ENCODE measurements at places on chromosomes 5 and 9.

DNA sequence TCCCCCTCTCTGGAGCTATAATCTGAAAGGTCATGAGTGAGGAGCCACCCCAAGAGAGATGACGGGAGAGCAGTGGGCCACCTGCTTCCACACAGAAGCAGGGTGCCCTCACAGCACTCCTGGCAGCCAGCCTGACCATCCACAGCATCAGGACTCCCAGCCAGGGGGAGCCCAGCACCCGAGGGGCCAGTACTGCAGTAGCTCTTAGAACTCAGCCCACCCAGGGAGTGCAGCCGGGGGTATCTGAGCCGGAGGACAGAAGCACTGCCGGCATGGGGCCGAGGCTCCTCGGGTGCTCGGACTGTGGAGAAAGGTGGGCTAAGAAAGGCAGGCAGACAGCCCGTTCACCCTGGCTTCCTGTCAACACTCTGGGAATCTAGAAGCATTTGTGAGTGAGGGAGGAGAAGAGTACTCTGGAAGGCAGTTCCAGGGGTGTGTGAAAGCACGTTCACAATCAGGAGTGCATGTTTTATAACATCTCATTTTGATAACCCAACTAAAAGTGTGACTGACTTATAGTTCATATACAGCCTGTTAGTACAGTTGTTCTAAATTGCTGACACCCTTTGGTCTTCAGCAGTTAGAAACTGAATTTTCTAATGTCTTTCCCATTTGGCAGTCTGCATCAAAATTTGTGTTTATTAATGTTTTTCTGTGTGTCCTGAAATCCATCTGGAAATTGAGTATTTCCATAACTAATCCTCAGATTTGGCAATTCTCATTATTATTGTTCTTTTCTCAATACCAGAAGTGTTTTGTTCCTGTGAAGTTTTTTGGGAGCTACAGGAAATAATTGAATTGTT is 25.9 kb upstream of the ASPN start:
- no peaks in the 10 kb centered on the region for H3K27me3 ChIP-seq
- no peak overlapping the region for H3K4me3 ChIP-seq
- no peak overlapping the region for H3K27ac ChIP-seq
- no peaks in the 10 kb centered on the region for H3K36me3 ChIP-seq

- peaks cover 9% of the 10 kb centered on the region for H3K4me1 ChIP-seq
- no peak for DNase-seq
- no peak overlapping the region for H3K4me3 ChIP-seq
These were observed 13.4 kb upstream of the DELE1 start for GRCh38 chr5:141910271-141910673.

DNA sequence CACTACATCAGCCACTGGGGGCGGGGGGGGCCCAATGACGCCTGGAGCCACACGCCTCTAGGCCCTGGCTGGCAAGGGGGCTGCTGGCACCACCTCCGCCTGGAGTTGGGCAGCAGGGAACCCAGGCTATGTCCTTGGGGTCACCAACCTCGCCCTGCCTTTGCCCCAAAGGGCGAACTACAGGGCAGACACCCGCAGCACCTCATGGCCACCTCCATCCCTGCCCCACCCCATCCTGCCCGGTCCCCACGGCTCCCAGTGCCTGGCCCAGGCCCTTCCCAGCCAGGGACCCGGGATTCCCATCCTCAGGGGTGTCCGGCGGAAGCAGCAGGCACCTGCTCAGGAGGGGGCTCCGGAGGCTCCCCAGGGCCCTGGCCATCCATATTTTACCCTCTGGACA is 37.0 kb downstream of the NACC2 start:
- no peak overlapping the region for H3K27ac ChIP-seq
- H3K4me1 ChIP-seq, result peaks cover 11% of the 10 kb centered on the region
- peaks cover 3% of the 10 kb centered on the region for H3K27me3 ChIP-seq
- DNase-seq, result no peak
- H3K4me3 ChIP-seq, result no peak overlapping the region
- H3K36me3 ChIP-seq, result peaks cover 1% of the 10 kb centered on the region

DNA sequence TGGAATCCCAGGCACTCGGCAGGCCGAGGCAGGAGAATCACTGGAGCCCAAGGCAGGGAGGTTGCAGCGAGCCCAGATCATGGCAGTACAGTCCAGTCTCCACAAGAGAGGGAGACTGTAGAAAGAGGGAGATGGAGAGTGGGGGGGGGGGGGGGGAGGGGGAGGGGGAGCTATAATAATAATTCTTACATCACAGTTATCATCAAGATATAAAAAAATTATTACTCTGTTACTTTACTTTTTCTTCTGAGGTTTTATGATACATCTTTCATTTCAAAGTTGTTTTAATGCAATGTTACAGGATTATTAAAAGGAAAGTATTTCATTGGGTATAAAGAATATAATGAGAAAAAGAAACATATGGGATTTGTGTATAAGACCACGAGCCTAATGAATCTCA is 17.8 kb upstream of the RAB3C start:
- H3K27me3 ChIP-seq, result peaks cover 3% of the 10 kb centered on the region
- H3K4me3 ChIP-seq, result no peak overlapping the region
- DNase-seq, result no peak
- H3K36me3 ChIP-seq, result no peaks in the 10 kb centered on the region

DNA sequence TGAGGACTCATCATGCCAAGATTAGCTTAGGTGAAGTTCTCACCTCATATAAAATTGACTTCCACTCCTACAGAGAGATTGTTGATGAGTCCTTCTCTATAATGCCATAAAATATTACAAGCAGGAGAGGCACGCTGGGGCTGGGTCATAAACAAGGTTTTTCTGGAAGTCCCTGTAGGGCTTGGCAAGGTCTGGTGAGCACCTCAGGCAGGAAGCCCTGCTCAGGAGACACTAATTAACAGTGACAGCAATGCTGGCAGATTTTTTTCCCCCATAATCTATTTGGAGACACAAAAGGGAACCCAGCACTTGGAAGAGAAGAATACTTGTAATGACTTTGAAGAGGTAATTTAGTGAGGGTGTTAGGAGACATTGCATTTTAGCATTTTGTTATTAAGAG is 118.7 kb downstream of the DIRAS2 start:
- H3K4me3 ChIP-seq, result no peak overlapping the region
- no peak overlapping the region for H3K27ac ChIP-seq
- H3K36me3 ChIP-seq, result no peaks in the 10 kb centered on the region
- H3K27me3 ChIP-seq, result peaks cover 29% of the 10 kb centered on the region
- no peaks in the 10 kb centered on the region for H3K4me1 ChIP-seq

GRCh38 chr9:134455537-134455933 is 129.3 kb downstream of the RXRA start:
- DNase-seq, result no peak
- peak overlapping the region; percentile 97 for H3K27ac ChIP-seq
- H3K27me3 ChIP-seq, result no peaks in the 10 kb centered on the region
- H3K4me1 ChIP-seq, result peaks cover 18% of the 10 kb centered on the region
- H3K4me3 ChIP-seq, result peak overlapping the region; percentile 83

DNA sequence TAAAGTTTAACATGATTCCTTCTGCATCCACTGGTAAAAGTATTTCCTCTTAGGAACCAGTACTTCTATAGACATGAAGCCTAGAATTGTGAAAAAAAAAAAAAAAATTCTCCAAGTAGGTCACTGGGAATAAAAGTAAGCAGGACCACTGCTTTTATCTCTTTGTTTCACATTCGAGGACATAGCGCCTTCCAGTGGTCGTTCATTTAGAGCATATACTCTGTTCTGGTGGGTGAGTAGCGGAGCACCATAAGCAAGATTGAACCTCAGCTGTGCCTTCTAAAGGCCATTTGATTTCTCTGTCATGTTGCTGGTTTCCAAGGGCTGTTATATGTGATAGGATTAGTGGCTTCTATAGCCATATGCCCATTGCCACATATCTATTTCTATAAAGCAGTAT is 393.1 kb downstream of the TMEM232 start:
- DNase-seq, result no peak
- H3K4me1 ChIP-seq, result no peaks in the 10 kb centered on the region
- no peak overlapping the region for H3K27ac ChIP-seq
- no peak overlapping the region for H3K4me3 ChIP-seq
- no peaks in the 10 kb centered on the region for H3K27me3 ChIP-seq
- no peaks in the 10 kb centered on the region for H3K36me3 ChIP-seq

DNA sequence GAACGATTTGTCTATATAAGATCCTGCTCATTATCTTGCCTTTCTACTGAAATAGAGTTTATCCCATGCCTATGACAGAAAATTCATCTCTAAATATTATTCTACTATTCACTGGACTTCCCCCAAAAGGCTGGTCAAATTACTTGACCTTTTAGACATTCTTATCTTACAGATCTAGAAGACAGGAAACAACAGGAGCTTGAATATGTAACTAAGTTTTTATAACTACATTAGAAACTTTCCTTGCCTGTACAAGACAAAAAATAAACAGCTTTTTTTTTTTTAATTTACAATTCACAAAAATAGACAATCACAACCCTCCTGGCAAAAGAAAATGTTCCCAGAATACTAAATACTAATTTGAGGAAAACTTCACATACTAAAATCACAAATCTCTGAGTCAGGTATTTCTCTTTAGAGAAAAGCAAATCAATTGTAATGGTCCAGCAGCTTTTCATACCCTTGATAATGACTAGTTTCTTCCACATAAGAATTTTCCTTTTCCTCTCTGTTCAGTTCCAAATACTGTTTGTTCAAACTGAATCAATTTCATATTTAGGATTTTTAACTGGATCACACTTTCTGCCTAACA is 68.6 kb downstream of the MLLT3 start:
- H3K27ac ChIP-seq, result peak overlapping the region; percentile 66
- H3K4me3 ChIP-seq, result peak overlapping the region; percentile 15
- DNase-seq, result no peak
- peaks cover 78% of the 10 kb centered on the region for H3K4me1 ChIP-seq

DNA sequence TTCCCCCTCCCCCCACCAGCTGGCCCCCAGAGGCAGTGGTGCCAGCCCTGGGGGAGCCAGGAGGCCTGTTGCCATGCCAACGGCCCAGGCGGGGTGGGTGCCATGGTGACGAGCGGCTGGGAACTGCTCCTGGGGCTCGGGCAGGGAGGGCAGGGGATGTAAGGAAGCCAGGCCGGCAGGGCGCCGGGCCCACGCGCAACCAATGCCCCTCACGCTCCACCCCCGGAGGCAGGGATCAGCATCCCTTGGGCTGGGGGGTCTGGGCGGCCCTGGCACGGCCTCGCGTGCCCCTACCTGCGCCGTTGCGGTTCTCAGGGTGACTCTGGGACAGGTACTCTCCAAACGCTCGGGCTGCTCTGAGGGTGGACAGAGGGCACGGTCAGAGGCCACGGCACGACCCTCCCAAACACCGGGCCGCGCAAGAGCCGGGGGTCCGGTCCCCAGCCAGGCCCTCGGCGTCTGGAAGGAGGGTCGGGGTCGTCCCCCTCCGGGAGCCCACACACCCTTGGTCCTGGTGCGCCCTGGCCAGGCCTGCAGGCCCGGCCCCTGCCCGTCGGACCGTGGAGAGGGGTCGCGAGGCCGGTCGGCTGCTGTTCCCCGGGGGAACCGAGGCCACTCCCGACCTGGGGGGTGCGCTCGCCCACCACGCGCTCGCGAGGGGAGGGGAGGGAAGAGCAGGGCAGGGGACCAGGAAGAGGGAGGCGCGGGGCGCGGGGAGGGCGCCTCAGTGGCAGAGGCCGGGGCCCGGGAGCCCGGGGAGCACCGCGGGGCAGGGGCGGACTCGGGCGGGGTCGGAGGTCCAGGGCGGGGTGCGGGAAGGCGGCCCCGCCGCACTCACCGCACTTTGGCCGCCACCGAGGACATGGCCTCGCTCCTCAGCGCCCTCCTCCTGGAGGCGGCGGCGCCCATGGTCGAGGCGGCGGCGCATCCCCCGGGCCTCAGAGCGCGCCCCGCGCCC is 661 bp downstream of the NSMF start:
- H3K4me1 ChIP-seq, result peaks cover 17% of the 10 kb centered on the region
- no peak overlapping the region for H3K27ac ChIP-seq
- DNase-seq, result no peak
- H3K36me3 ChIP-seq, result peaks cover 22% of the 10 kb centered on the region
- H3K4me3 ChIP-seq, result peak overlapping the region; percentile 65
- H3K27me3 ChIP-seq, result no peaks in the 10 kb centered on the region

GRCh38 chr5:109619021-109619460 is 70.7 kb upstream of the MAN2A1 start:
- H3K4me3 ChIP-seq, result no peak overlapping the region
- no peak overlapping the region for H3K27ac ChIP-seq
- no peaks in the 10 kb centered on the region for H3K4me1 ChIP-seq
- no peak for DNase-seq
- no peaks in the 10 kb centered on the region for H3K36me3 ChIP-seq

GRCh38 chr9:92661743-92662142 is 8.2 kb downstream of the IPPK start:
- H3K27me3 ChIP-seq, result no peaks in the 10 kb centered on the region
- no peak for DNase-seq
- H3K4me3 ChIP-seq, result no peak overlapping the region
- peaks cover 34% of the 10 kb centered on the region for H3K4me1 ChIP-seq
- H3K36me3 ChIP-seq, result peaks cover 21% of the 10 kb centered on the region

DNA sequence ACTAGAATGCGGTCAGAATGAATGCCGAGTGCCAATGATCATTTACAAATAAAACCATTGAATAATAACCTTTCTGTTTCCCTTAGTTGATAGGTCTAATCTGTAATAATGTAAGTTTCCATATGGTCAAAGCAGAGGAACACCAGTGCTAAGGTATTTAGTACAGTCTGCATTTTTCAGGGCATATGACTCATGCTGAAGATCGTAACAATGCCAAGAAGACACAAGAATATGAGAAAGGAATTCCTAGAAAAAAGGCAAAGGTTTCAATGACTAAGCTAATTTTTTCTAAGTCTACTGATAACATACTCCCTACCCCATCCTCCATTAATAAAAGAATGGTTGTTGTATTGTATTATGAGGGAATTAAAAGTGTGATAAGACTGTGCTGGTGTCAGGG is 2.8 kb downstream of the OR1L8 start:
- H3K27ac ChIP-seq, result no peak overlapping the region
- no peak overlapping the region for H3K4me3 ChIP-seq
- no peak for DNase-seq
- H3K4me1 ChIP-seq, result no peaks in the 10 kb centered on the region
- peaks cover 7% of the 10 kb centered on the region for H3K36me3 ChIP-seq

DNA sequence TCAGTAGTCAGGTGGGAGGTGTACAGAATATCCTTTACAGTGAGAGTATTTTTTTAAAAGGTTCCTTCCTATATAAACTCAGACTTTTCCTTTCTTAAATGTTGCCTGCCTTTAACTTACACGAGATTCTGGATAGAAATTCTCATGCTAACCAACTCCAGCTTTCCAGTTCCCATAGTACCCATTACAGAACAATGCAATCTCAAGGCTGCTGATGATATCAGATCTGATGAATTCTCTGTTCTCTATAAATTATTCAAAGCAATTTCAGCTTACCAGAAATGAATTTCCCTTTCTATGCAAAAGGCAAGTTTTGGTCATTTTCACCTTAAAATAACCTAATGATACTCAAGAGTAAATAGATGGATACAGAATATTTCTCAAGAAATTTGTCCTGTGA is 90.3 kb downstream of the NUDT12 start:
- no peaks in the 10 kb centered on the region for H3K4me1 ChIP-seq
- H3K27ac ChIP-seq, result no peak overlapping the region
- no peak overlapping the region for H3K4me3 ChIP-seq
- H3K36me3 ChIP-seq, result no peaks in the 10 kb centered on the region
- peaks cover 6% of the 10 kb centered on the region for H3K27me3 ChIP-seq
